ENCODE measurements at places on chromosomes 5 and 9.

DNA sequence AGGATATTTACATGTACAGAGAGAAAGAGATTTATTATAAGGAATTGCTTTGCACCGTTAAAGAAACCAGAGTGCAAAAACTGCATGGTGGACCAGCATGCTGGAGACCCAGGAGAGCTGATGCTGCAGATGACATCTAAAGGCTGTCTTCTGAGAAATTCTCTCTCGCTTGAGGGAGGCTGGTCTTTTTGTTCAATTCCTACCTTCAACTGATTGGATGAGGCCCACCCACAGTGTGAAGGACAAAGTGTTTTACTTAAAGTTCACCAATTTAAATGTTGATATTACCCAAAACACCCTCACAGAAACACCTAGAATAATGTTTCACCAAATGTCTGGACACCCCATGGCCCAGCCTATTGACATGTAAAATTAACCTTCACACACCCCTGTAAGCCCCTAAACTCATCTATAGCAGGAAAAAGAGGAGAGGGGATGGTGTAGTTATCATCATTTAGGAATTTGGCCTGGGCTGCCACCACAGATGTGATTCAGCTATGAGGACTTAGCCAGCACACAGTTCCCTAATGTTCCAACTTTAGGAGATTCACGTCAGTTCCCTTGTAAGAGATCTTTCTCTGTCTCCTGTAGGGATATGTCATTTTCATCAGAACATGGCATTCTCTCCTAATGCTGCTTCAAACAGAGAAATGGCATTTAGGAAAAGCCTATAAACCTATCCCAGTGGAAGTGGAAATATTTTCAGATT, 358.2 kb upstream of the TLE4 start:
- DNase-seq: no peak

DNA sequence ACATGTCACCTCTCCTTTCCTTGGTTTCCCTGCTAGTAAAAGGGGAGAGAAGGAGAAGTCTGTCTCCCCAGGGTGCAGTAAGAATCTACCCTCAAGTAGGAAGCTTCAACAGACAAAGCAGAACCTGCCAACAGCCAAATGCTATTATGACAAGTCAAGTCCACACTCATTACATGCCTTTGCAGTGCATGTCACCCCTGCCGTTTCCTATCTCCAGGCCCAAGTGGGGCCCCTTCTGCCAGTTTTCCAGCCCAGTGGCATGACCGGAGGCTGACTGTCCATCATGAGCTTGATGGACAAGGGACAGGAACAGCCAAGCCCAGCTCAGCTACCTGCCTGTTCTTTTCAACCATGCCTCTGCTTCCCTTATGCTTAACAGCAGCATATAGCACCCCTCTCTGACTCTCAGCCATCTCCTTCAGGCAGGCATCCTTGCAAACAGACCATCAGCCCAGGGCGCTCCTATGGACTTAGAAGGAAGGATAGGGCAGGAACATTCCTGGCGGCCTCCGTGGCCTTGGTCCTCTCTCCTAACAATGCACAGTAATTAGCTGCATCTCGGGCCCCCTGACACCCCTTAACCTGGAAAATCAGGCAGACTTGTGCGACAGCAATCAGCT, 107.2 kb upstream of the RAD23B start:
- no peak for DNase-seq

DNA sequence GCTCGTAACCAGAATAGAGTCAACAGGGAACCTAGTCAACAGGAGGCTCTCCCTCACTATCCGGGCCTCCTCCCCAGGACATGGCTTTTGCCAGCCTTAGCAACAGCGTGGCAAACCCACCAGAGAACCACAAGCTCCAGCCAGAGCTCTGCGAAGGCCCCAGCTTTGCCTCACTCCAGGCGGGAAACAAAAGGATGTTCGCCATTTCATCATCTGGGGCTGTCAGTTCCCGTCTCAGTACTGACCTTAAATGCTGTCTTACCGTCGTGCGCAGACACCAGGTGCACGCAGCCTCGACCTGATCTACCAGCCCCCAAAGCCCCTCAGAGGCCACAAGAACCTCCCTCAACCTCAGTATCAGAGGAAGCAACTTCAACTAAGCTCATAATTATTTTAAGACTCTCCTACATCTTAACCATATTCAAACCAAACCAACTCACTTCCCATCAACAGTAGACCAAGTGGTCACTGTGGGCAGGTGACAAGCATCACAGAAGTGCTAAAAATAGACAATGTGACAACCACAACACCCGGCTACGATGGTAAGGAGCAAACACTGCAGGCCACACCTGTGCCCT, 71.4 kb downstream of the SEMA4D start:
- peak; percentile 79 for DNase-seq

DNA sequence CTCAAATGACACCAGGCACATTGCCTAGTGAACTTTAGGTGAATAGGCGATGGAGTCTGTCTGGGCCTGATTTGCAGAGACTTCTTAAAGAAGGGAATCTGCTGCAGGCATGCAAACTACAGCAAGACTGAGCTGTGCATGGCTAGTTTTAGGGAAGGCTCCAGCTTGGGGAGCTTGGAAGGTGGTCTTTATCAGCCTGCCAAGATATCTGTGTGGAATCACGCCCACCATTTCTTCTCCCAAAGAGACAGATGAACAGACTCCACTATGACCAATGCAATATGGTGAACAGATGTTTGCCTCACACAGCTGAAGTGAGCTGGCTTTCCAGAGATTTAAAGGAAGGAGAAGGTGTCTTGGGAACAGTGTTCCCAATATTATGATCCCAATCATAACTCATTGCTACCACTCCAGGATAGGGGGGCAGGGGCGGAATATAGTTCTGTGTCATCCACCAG, 129.0 kb upstream of the HMHB1 start:
- DNase-seq: no peak

DNA sequence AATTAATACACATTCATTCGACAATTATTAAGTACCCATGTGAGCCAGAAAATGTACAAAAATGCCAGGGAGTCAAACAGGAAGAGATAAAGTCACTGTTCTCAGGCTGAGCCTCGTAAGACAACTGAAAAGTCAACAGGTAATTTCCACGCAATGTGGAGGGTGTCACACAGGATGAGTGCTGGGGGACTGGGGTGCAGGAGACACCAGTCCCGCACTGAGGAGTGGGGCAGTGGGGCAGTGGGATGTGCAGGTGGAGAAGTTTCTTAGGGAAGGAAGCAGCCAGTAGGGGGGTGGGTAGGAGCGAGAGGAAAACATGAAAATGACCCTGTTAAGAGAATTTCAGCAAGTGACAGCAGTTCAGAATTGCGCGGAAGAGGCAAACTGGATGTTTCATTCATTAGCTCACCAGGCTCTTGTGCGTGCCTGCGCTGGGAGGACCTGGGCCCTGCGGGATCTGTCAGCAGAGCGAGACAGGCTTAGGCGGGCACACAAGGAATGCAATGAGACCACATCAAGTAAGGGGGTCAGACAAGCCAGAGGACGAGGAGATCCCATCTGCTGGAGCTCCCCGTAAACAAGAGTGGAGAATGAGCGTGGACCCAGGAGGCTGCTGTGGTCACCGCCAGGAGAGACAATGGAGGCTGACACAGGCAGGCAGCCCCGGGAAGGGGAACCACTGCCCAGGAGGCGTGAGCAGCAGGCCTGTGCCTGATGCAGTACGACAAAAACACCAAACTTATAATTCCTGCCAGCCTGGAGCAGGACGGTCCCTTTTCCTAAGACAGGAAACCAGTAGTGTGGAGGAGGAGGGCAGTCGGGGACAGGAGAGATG, 21.0 kb downstream of the CAMSAP1 start:
- no peak for DNase-seq

- DNase-seq: no peak
These were observed 301.4 kb downstream of the PDE4D start for GRCh38 chr5:59592101-59592500.

GRCh38 chr9:79692857-79693571, 121.2 kb downstream of the TLE4 start:
- DNase-seq: no peak

GRCh38 chr9:134271338-134272301, 54.6 kb upstream of the RXRA start:
- DNase-seq: no peak

DNA sequence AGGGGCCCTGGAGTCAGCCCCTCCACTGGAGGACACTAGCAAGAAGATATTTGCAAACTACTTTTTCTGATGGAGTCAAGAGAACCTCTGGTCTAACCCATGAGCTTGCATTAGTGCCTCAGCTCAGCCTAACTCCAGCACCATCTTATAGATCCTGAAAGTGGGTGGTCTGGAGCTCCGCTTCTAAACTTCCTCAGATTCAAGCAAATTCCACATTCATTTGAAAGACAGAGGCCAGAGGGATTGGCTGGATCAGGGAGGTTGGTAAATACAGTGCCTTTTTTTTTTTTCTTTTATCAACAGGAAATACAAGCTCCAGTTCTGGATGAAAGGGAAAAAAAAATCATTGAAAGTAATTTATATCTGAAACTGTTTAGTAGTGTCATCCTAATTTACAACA, 99.9 kb downstream of the ENC1 start:
- DNase-seq: no peak

- no peak for DNase-seq
These were observed 11.3 kb downstream of the MYMK start for GRCh38 chr9:133513214-133514100.

DNA sequence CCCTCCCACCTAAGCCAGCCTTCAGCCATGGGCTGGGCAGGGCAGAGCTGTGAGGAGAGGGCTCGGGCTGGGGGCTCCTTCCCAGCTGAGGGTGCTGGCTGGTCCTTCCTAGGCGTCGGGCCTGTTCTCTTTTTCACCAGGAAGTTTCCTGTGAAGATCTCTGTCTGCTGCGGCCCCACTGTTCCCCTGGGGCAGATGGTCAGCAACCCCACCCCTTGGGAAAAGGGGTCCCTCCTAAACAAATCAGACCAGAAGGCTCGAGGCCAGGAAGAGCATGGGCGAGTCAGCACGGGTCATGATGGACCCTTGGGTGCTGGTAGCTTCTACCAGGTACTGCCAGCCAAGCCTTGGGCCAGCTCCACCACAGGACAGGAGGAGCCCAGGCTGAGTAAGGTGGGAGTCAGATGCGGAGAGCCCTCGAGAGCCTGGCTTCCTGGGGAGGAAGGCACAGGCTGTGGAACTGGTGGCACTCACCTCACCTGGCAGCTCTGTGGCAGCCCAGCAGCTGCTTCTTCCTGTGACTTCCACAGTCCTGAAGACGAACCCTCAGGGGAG, 3.5 kb downstream of the CACNA1B start:
- DNase-seq: no peak

- no peak for DNase-seq
These were observed 138.4 kb upstream of the DMRTA1 start for GRCh38 chr9:22308177-22308576.

DNA sequence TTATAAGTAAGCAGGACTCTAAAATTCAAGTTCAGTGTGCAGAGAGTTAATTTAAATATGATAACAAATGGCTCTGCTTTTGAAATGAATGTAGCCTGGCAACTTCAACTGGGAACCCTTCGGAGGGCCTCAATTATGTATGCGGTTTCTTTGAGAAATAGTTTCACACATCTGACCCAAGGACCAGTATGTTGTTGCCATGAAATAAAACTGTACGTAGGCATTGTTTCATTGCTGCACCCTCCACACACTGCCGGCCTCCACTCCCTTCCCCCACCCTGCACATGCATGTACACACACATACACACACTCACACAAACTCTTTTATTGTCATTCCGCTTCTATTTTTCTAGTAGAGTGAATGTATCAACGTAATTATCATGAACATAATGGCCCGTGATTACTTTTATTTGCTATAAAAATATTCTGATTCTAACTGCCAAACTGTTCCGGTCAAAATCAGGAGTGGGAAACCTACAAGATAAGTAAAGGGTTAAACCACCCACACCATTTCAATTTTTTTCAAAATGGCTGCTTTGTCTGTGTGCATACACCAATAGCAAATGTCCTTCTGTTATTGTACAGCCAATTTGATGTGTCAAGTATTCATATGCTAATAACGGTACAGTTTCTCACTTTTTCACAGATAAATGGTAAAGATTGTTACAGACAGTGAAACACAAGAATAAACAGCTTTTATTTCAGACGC, 215.5 kb upstream of the TMEM161B start:
- no peak for DNase-seq

- DNase-seq: no peak
These were observed 177.7 kb downstream of the NR2F1-AS1 start for GRCh38 chr5:93403141-93403928.

DNA sequence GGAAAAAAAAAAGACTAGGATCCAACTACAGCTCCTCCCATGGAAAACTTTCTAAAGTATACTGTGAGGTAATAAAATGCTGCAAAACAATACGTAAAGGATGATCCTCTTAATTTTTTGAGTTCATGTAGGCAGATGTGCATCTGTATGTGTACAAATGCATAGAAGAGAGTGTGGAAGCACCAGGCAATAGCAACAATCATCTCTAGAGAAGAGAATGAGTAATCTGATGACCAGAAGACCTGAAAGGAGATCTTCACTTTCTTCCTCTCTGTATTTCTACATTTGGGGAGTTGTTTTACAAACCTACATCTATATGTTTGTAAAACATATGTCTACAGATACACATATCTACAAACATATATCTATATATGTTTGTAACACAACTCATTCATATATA, 29.3 kb upstream of the SPDL1 start:
- DNase-seq: peak; percentile 17

DNA sequence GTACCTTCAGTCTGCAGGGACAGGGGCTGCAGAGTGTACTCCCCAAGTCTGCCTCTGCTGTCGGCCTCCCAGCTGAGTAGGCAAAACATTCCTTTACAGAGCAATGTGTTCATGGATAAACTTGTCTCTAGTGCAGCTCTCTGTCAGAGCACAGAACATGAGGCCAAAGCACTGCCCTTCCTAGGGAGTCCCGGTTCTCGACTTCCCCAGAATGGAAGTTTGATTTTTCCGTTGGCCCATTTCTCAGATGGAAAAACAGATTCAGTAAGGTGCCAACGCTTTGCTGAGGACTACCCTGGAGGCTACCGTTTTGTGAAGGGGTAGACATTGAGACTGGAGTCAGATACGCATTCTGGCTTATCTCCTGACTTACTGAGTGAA, 422 bp upstream of the TRIM32 start:
- DNase-seq: no peak

GRCh38 chr9:125807079-125807478, 59.9 kb downstream of the PBX3 start:
- no peak for DNase-seq

DNA sequence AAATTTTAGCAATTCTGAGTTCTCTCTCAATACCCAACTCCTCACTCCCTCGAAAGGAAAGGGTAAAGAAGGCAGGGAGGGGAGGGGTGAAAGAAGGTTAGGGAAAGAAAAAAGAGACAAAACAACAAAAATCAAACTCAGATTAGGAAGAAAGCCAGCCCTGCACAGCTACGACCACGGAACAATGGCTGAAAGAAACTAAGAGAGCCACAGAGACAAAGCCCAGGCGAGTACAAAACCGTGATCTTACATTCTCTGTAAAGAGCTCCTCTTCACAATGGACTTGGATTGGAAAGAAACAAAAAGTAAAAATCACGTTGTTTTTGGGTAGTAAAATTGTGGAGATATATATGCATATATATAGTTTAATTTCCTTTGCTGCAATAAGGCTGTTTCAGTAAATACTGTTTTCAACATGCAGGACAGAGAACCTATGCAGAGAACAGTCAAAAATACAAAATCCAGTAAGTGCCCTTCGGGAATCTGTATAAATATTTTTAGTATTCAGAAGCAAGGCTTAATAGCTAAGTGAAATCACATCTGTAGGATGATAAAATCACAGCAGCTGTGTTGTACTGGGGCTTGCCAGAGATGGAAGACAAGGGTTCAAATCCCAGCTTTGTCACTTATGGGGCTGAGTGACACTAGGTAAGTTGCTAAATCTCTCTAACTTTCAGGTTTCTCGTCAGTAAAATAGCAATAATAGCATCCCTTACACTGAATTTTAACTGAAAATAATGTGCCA, 16.9 kb downstream of the PSMB7 start:
- DNase-seq: no peak
